DMS53 (cell line): ENCODE measurements at places on chromosomes 2 and 18.

- no peak for DNase-seq
Observed at GRCh38 chr2:29336341-29337241, 221.4 kb downstream of the CLIP4 start.

DNA sequence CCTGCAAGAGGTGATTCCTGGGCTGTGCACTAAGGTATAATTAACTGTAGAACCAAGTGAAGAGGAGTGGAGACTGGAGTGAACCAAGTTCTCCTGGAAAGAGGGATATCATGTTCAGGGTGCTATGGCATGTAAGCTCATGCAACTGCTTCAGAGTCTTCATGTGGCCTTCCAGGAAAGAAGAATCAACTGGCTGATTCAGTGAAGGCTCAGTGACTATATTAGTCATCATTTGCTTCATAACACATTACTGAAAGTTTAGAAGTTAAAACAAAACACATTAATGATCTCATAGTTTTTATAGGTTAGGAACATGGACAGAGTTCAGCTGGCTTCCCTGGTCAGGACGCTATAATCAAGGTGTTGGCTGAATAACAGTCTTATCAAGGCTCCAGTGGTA is 1200.8 kb upstream of the GYPC start:
- no peak for DNase-seq

DNA sequence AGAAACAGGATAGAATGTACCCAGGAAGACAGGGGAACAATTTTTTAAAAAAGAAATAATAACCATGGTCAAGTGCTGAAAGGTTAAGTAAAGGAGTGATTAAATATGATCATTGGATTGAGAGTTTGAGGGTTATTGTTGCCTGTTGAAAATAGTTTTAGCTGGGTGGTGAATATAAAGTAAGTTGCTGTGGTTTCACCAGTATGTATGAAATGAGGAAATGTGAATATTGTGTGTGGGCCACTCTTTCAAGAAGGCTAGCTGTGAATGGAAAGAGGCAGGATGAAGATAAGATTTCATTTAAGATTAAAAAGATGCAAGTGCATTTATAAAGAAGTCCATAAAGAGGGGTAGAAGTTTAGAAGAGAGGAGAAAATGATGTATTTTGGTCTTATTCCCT is 53.8 kb downstream of the GULP1 start:
- no peak for DNase-seq

DNA sequence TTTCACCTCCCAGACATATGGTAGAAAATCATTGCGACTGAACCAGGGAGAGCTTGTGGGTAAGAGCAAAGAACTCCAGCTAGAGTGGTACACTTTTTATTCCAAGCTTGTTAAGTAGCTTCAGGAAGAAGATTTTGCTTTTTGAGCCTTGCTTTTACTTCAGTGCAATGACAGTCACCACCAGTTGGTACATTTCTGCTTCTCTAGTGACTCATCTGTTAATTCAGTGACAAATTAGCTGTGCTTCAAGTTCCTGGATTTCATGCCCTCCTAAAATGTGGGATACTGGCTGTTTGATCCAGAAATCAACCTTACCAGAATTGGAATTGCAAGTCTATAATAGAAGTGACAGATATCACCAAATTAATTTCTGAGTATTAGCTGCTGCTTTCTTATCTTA is 117.6 kb upstream of the TTN start:
- DNase-seq = peak; percentile 13

DNA sequence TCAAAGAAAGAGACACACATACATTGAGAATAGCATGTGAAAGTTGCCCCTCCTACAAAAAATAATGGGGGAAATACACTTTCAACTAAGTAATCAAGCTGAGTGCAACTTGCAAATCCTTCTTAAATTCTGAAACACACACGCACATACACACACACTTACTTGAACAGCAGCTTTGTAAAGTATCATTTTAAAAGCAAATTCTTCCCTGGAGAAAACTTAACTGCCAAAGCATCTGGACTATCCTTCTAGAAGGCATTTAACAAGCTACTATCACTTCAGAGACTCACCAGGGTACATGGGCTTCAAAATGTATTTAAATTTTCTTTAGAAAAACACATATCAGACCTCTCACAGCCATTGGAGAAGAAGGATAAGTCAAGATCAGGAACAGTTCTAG is 15.3 kb downstream of the GAREM1 start:
- DNase-seq = no peak

- DNase-seq = no peak
Observed at GRCh38 chr2:148000095-148000494, 20.4 kb downstream of the ORC4 start.

GRCh38 chr18:4453874-4454536 is 1.1 kb downstream of the DLGAP1 start:
- no peak for DNase-seq

DNA sequence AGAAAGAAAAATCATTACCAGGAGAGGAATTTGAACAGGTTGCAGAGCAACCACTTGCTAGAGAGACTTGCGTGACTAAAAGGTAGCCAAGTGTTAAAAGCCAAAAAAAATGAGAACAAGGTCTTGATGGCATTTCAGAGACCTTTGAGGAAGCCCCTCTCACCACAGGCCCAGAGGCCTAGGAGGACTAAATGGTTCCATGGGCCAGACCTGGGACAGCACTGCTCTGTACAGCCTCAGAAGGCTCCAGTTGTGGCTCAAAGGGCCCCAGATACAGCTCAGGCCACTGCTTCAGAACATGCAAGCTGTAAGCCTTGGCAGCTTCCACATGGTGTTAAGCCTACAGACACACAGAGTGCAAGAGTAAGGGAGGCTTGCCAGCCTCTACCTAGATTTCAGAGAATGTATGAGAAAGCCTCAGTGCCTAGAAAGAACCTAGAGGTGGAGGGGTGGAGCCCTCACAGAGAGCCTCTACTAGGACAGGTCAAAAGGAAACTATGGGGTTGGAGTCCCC is 15.3 kb downstream of the CNDP1 start:
- DNase-seq = no peak

DNA sequence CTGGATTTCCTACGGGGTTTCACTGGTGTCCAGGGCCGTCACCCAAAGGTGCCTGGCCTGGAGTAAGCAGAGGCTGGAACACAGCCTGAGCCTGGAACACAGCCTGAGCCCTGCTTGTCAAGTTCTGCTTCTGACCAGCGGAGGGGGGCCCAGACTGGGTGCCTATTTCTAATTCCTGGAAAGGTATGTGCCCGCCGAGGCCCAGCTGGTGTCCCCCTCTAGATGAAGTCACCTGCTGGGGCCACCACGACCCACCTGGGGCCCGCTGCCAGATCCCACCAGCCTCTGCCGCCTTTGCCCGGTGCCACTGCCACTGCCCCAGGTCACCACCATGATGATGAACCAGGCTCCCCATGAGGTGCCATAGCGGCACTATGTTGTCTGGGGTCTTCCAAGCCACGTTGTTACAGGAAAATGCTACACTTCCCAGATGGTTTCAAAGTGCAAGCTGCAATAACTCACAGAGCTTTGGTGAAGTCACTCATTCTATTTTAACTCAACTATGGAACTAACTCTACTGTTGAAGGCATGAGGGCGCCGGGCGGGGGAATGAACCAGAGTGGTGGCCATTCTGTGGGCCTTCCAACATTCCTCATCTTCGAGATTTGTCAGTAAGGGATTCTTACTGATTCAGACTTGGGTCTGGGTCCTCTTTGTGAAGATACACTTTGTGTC is 40.9 kb upstream of the LAPTM4A start:
- no peak for DNase-seq

GRCh38 chr2:10300328-10300920 is 2.3 kb upstream of the HPCAL1 start:
- peak; percentile 56 for DNase-seq

DNA sequence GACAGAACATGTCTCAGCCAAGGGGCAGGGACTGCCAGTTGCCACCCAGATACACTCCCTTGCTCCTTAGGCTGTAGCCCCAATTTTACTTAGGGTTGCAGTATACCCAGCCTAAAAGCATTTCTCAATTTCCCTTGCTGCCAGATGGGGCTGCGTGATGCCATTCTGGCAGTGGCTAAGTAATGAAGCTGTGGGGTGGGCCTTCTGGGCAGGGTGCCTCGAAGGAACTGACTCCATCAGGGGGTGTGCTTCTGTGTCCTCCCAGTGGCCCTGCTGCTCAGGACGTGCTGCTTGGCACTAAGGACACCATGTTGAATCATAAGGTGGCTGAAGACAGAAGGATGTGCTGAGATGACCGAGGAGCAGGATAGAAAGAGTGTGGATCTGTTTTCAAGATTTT is 74.2 kb downstream of the VWA3B start:
- no peak for DNase-seq

DNA sequence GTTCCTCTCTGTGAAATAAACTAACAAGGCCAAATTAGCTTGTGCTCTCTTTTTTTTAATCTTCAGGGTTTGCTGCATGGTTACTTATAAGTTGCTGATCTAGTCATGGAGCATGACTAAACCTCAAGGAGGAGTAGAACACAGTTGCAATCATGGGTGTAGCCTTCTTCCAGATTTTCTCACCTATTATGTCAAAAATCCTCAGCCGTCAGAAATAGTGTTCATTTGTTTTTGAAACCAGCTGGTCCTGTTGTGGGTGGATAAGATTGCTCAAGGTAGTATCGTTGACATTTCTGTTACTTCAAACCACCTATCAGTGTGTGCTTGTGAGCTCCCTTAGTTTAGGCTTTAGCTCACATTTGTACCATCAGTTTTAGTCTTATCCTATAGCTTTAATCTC is 11.2 kb downstream of the RELCH start:
- peak; percentile 19 for DNase-seq

- DNase-seq = no peak
Observed at GRCh38 chr2:191573216-191573615, 104.7 kb upstream of the NABP1 start.

DNA sequence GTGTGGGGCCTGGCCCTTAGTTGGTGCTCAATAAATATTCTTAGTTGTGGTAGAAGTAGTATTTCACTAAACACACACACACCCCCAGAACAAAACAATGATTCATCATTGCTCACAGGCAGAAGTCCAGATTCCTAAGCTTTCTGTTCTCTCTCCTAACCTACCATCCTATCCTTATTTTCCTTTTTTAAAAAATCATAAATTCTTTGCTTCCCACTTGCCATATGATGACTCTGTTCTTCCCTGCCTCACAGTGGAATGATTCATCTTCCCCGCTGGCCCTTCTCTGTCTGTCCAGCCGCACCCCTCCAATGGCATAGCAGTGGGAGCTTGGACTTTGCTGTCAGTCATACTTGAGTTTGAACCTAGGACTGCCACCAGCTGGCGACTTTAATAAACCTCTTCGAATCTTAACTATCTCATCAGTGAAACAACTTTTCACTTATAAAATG is 5.2 kb downstream of the EML6 start:
- DNase-seq = no peak

DNA sequence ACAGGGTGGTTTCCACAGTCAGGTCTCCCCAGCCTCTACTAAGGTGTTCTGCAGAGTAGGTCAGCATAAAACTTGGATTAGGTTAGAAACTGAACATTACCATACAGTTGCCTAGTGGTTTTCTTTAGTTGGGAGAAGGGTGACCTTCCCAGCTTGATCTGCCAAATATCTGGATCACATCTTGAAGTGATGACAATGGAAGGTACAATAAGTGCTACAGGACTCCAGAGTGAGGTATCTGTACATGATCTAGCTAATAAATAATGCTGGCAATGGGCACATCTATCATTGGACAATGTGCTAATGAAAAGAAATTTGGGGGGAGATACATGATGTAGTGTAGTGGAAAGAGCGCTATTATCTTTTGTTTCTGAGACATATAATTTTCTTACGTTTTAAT is 54.6 kb upstream of the ACVR1 start:
- no peak for DNase-seq

DNA sequence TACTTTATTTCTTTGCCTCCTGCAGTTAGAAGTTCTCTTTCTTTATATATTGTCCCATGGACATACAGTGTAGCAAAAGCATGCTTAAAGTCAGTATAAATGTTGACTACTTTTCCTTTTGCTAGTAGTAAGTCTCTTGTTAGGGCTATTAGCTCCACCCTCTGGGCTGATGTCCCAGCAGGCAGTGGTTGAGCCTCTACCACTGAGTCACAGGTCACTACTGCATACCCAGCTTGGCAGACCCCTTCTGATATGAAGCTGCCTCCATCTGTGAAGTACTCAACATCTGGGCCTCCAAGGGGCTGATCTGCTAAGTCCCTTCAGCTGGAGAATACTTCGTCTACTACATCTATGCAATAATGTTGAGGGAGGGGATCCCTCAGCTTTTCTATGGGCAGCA is 61.0 kb upstream of the SLC35G4 start:
- no peak for DNase-seq
